Karpas-422 (cell line): ENCODE measurements at places on chromosomes 4 and X. TPM values are rescaled to one million over a fixed set of nuclear protein-coding genes. Genes with fewer than 3 reads are reported as not detected.

- no peaks in the 10 kb centered on the region for H3K27me3 ChIP-seq
- H3K4me1 ChIP-seq: no peaks in the 10 kb centered on the region
- no peaks in the 10 kb centered on the region for H3K36me3 ChIP-seq
- DNase-seq: no peak
- H3K4me3 ChIP-seq: no peak overlapping the region
Observed at GRCh38 chr4:8147231-8147970, 11.2 kb downstream of the ABLIM2 start.

DNA sequence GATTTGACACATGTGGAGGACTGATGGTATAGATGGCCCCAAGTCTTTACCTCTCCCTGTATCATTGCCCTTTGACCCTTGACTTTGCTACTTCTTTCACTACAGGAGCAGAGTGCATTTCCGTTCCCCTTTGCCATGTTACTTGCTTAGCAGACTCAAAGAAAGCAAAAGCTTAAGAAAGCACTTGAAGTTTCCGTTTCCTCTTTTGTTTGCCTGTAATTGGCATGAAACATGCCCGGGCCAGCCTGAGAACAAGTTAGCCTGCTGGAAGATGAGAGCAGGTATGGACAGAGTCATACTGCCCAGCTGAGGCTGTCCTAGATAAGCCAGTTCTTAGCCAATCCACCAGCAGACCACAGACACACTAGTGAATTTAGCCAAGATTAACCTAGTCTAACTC lies 206.0 kb downstream of the BCOR start:
- DNase-seq: peak; percentile 42
- no peaks in the 10 kb centered on the region for H3K27me3 ChIP-seq
- no peak overlapping the region for H3K27ac ChIP-seq
- no peaks in the 10 kb centered on the region for H3K4me1 ChIP-seq
- no peaks in the 10 kb centered on the region for H3K36me3 ChIP-seq
- no peak overlapping the region for H3K4me3 ChIP-seq

DNA sequence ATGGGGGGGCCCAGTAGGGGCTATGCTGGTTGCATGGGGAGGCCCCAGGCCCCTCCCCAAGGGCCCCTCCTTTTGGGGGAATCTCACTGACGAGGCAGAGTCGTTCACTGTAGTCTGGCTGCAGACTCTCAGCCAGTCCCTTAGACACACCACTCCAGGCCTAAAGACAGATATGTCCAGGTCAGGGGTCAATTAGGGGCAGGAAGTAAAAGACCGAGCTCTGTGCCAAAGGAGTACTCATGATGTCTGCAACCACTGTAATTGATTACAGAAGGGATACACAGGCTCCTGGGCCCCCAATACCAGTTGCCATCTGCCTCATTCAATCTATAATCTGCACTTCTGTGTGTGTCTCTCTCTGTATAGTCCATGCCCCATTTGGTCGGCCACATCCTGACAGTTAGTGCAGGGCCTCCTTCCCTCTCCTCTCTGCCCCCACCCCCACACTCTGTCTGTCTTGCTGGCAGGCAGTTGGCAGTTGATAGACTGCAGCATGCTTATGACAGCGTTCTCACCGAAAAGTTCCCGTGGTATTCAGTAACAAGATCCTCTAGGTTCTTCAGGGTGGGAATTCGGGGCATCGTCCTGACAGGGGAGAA lies 1.3 kb upstream of the CXorf65 start:
- H3K4me3 ChIP-seq: no peak overlapping the region
- no peaks in the 10 kb centered on the region for H3K27me3 ChIP-seq
- H3K36me3 ChIP-seq: no peaks in the 10 kb centered on the region
- peaks cover 25% of the 10 kb centered on the region for H3K4me1 ChIP-seq
- DNase-seq: no peak

DNA sequence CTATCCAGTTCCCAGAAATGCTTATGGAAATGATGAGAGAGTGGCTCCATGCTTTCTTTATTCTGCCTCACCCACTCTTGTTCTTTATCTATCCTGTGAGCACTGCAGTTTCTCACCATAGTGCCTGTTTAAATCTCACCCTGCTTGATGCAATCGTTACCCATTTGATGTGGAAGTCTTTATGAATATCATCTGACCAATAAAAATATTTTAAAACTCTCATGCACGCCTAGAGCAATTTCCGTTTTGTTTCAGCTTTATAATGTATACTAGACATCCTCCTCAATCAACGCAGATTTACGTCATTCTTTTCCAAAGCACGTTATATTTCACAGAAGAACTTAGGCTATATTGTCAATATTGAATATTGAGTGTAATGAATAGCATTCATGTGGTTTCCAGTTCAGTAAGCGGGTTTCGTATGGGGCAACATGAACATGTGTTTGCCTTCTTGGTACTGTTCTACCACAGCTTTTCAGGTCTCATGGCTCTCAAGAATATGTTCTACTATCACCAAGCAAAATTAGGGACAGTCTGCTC lies 32.9 kb downstream of the GPM6A start:
- H3K4me1 ChIP-seq: no peaks in the 10 kb centered on the region
- no peaks in the 10 kb centered on the region for H3K27me3 ChIP-seq
- no peaks in the 10 kb centered on the region for H3K36me3 ChIP-seq
- no peak overlapping the region for H3K4me3 ChIP-seq
- DNase-seq: no peak

Gene JAKMIP1
- total RNA-seq: not detected in 2 replicates
